ENCODE measurements at places on chromosomes 7 and 10.

DNA sequence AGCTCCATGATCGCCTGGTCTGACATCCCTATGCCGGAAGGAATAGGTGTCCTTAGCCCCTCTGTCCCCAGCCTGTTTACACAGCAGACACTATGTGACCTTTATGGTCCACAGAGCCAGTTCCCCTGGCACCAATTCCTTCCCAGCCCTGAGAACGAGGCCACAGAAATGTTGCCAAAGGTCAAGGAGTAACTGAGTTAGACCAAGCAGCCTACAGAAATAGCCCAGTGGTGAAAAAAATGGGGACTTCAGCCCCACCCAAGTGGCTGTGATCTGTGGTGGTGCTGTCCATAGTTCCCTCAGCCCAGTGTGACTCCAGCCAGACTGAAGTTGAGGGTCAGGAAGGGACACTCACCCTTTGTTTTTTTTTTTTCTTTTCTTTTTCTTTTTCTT, 2.5 kb downstream of the PGAM2 start:
- DNase-seq, result no peak

DNA sequence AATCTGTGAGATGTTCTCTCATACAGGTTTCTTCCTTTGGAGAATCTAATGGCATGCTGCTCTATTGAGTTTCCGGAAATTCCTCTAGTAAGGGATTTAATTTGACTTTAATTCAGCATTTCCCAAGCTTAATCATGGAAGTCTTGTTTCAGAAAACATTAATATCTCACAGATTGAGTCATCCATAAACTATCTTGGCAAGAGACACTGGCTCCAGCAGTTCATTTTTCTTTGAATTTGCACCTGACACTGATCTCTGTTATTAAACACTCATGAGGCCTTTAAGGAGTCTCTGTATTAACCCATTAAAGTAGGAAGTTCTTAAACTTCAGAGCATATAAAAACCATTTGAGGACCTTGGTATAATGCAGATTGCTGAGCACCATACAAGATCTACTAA, 3.6 kb upstream of the ITGB8 start:
- DNase-seq, result no peak

DNA sequence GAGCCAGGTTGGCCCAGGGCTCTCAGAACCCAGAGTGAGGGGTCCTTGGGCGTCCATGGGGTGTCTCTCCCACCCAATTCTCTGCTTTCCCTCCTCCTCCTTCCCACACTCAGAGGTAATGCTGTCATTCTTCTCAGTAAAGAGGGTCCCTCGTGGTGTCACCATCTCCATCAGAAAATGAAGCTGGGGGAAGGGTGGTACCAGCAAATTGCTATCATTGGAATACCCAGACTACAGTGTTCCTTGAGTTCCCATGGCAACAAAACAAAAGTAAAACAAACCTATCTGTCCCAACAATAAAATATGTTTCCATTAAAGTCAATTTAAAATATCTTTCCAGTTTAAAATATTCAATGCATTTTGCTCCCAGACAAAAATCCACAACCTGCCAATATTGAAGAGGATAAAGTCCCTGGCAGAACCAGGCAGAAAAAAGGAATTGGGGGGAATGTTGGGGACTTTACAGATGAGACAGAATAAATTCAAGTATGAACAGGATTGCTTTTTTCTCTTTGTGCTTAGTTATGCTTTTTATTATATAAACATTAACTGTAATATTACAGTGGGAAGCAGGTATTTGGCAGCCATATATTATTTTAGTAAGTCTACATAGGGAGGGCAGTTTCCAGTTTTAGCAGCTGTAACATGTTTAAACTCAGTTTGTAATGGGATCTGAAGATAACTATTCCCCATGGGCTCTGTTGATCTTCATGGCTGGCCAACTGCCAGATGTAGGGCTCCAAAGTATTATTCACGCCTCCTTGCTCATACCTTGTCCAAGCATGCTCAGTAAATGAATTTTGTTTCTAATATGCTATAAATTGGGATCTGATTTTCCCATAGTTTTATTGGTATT, 182.1 kb downstream of the ARID5B start:
- no peak for DNase-seq

GRCh38 chr7:146741911-146742310, 625.3 kb downstream of the CNTNAP2 start:
- no peak for DNase-seq

DNA sequence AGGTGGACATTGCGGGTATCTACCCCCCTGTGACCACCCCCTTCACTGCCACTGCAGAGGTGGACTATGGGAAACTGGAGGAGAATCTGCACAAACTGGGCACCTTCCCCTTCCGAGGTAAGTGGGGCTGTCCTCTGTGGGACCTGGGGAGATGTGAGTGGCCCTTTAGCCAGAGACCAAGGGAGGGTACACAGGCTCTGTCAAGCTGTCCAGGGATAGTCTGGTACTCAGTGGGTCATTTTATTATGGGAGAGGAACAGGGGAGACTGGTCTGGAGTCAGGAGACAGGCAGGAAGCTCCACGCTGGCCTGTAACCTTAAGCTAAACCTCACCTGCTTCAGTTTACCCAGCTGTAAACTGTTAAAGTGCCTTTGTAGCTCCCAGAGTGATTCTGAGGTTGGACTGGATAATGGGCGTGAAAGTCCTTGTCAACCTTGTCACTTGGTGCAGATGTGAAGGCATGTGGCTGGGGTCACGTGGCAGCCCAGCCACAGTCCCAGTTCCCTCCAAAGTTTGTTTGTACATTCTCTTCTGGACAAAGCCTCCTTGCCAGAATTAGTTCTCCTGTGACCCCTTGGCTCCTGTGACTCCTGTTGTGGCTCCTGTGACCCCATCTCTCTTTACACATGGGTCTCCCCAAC, 729 bp downstream of the HOGA1 start:
- no peak for DNase-seq

DNA sequence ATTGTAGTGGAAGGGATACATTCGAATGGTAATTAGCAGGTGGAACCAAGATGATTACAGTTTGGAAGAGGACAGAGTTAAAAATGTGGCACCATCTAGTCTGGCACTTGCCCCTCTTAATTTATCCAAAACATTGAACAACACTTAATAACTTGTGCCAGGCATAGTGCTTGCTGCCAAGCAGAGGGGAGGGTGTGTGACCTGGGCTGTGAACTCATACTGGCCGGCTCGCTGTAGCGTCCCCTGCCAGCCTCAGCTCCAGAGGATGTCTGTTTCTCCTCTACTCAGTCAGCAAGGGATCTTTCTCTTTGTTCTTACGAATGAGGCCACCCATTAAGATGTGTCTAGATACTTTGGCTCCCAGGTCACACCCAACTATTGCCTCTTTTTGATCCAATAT, 179.4 kb upstream of the INHBA start:
- no peak for DNase-seq

GRCh38 chr10:120387326-120387725, 69.7 kb upstream of the PLPP4 start:
- DNase-seq, result no peak

DNA sequence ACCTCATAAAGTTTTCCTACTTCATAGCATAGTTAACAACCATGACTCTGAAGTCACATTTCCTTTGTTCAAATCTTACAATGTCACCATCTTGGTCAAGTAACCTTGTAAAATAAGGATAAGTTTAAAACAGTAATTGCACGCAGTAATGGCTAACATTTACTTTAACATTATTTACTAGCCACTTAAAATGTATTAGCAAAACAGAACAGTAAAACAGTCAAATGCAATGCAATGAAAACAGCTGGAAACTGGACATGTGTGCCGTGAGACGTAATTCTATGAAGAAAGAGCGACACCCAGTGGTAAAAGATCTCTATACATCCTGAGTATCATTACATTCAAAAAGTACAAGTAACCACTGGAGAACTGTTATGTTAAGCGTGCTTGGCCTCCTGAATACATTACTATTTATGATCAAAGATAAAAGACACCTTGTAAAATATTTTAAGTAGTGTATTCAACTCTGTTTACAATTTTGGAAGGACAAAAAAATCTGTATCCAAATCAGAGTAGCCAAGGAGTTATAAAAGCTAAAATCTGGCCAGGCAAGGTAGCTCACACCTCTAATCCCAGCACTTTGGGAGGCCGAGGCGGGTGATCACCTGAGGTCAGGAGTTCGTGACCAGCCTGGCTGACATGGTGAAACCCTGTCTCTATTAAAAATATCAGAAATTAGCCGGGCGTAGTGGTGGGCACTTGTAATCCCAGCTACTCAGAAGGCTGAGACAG, 27.2 kb downstream of the ATE1 start:
- DNase-seq, result peak; percentile 13

DNA sequence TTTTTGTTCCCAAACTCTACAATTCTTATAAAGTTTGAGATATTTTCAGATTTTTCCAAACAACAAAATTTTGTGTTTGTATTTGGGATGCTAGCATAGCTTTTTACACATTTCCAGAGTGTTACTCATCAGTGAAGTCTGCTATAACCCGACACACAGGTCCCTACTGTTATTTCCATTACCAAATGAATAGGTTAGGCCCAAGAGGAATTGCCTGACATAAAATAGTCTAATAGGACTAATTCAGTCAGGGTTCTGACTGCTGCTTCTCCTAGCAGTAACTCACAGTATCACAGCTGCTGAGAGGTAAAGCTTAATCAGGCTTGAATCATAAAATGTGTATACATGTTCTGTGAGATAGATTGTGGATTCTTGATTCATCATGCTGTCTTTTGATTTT, 49.1 kb upstream of the STRIP2 start:
- DNase-seq, result no peak

GRCh38 chr7:29359482-29360093, 165.0 kb downstream of the CHN2 start:
- no peak for DNase-seq

Data from ELF-1 (cell line).